ENCODE measurements at places on chromosomes 11 and 22.

DNA sequence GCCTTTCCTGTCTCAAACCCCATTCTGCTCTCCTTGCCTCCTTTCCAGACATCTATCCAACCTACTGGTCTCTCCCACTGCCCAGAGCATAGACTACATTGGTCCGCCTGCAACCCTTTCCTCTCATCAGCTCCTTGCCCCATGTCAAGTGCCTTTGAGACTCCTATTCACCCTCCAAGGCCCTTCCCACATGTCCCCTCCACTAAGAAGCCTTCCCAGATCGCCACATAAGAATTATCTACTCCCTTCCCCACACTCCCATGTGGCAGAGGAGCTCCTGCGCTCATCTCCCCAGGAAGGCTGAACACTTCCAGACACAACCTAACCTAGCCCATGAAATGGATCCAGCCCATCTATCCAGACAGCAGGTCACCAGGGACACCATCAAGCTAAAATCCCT lies 10.3 kb downstream of the C1QTNF6 start:
- no peak for DNase-seq

GRCh38 chr11:124518989-124519451 lies 24.4 kb downstream of the OR8B12 start:
- DNase-seq = no peak

DNA sequence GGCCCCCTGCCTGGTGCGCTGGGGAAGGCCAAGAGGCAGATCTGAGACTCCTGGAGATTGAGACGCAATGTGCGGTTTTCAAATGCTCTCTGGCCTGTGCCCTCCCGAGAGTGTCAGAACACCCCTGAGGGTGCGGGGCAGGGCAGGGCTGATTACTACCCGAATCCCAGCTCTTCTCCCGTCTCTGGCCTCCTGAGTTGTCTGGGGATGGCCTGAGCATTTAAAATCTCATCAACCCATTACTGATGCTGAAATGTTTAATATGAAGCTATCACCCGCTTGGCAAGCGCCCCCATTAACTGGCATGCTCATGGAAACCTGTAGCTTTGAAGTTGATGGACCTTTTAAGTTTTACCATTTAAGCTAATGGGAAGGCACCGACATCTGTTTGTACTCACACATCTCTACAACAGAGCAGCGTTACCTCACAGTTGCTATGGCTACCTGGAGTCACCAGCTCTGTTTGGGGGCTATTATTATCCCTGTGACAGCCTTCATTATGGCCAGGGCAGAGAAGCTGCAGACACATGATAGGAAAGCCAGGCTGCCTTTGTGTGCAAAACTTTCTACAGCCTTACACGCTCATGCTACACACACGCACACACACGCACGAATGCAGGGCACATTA lies 3.6 kb upstream of the MB start:
- no peak for DNase-seq

DNA sequence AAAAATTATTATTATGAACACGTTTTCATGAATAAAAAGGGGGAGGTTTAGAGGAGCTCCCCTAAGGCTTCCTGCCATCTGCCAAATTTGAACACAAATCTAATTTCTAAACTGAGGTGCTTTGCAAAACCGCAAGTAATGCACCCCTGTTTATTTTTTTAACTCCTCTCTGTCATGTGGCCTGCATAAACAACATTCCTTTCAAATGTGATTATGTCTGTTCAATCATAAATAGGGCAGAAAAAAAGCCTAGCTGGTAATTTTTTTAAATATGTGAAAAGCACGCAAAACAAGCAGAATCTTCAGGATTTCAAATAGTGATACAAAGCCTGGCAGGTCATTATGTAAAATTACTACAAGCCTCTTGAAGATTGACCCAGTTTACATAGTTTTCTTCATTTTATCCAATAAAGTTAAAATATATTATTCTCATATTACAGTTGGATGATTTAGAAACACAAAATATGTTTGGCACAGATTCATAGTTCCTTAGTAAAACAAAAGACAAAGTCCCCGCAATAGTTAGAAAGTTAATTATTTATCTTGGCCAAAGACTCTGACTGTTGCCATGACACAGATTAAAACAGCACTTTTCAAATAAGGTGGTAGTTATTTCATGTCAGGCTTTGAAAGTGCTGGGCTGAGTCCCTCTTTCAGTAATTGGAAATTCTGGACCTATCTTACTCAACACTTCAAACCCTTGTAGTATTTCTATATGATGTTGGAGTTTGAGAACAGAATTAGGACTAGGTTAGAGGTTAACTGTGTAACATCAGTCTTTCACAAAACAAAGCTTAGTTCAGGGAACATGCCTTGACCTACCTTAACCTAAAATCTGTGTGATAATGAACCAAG lies 200.3 kb upstream of the MPPED2 start:
- no peak for DNase-seq

GRCh38 chr22:46969491-46969890 lies 207.0 kb downstream of the TBC1D22A start:
- no peak for DNase-seq

DNA sequence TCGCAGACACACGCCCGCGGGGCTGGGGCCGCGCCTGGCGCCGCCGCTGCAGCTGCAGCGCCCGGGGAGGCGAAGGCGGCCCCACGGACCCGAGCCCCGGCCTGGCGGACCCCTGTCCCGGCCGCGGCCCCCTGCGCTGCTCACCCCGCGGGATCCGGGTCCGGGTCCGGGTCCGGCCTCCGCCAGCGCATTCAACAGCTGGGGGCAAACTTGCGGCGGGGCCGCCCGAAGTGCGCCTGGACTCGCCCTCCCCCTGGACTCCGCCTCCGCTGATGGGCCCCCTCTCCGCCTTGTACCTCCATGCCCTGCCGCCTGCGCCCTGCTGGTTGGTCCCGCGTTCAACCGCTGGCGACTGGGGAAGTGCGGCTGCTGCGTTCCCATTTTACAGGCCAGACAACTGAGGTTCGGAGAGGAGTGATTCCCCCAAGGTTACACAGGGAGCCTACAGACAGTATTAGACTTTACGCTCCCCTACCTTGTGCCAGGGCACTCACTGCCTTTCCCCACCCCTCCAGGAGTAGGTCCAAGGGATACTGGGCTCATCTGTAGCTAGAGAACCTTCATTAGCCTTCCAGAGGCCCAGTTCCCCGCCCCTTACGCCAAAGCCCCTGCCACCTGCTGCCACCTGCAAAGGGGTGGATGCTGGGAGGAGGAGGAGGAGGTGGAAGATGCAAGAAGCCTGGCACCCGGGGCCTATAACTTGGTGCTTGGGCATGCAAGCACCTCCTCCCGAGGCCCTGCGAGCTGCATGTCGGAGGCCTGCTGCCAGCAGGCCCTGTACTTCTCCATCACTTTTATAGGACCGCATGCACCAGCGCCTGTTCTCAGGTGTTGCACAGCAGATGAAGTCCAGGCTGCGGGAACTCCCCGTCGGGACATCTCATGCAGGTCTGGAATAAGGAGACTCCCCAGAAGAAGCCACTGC lies 694 bp upstream of the ELFN2 start:
- no peak for DNase-seq

- DNase-seq = no peak
Observed at GRCh38 chr11:83317757-83318690, 31.9 kb upstream of the CCDC90B start.

- DNase-seq = no peak
Observed at GRCh38 chr22:36292823-36293530, 40.0 kb downstream of the APOL1 start.

DNA sequence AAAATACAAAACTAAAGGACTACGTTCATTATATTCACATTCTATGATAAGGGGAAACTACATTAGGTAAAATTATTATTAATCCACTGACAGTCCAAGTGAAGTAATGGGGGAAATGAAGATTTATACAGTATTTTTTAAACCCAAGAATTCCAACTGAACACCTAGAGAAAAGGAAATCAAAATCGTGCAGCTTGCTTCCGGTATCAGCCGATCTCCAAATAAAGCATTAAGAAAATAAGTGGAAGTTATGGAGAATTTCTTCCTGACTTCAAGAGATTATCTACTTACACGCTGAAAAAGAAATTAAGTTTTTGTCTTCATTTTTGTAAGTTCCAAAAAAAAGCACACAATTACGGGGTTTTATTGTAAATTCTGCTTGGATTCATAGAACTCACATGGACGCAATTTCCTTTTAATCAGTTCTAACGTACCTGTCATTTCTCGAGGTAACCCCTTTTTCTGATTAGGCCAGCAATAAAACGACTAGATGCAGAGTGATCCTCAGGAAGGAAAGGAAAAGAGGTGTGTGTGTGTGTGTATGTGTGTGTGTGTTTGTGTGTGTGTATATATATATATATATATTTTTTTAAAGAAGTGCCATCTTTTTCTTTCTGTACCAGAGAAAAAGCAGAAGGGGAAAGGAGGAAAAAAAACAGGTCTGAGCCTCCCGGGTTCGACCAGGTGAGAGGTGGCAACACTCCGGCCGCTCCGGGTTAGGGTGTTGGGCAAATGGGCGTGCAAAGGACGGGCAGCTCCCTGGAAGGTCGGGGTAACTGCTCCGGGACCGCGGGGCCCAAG lies 1.1 kb downstream of the ZBTB44 start:
- DNase-seq = no peak

GRCh38 chr11:73314117-73314961 lies 6.3 kb downstream of the ARHGEF17 start:
- DNase-seq = no peak

DNA sequence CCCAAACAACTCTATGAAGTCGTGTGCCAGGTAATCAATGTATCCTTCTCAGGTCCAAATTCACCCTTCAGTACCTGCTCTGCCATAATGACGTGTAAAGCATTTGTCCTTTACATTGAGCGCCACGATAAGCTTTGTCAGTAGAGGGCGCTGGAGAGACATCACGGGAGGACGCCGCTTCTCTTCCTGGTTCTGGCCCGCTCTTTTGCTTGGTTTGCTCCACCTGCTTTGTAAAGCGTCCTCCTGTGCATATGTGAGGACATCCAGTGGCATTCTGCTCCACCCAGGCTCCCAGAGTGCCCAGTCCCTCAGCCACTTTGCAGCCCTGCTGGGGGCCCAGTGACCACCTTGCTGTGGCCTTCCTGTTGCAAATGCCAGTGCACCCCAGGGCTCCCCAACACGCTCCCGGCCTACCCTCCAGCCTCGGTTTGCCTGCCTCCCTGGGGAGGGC lies 61.1 kb downstream of the WT1 start:
- DNase-seq = peak; percentile 74

DNA sequence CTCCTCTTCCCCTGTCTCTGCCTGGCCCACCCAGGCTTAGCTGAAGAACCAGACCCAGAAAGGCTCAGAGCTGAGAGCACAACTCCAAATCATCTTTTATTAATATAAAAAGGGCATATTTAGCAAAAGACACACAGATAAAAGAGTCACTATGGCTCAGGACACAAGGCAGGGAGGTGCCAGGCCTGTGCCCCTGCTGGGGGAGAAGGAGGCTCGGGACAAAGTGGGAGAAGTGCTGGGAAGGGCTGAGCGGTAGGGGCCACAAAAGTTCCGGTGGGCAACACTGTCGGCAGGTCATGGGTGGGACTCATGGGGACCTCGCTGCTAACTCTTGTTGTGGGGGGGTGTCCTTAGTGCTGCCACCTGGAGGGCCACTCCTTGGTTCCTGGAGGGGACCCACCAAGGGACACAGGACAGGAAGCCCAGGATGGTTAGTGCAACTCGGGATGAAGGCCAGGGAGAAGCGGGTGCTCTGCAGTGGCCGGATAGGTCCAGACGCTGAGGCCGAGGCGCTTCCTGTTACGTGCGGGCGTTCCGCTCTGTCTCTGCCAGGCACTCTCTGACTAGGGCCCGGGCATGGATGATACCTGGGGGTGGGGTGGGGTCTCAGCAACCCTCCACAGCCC lies 1.4 kb upstream of the PITPNM1 start:
- DNase-seq = no peak
